NCI-H187 treated with DMSO at 0.1 percent for 48 hours (cell line): ENCODE measurements at places on chromosomes 3 and 15.

- DNase-seq: no peak
Observed at GRCh38 chr3:71309342-71309741, 274.2 kb downstream of the FOXP1 start.

DNA sequence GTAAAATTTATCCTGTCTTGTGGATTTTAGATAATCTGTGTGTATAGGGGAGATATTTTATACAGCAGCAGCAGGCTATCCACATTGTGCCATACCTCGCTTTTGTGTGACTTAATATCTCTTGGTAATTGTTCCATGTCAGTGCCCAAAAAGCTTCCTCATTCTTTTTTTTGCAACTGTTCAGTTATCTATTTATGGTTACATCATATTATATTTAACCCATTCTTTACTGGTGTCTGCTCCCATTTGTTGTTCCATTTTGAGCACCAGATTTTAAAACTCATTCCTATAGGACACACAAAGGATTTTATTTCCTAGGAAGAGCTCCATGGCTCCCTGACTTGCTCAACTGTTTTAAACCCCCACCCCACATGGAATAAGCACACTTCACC, 86.3 kb upstream of the RASGRP1 start:
- no peak for DNase-seq

GRCh38 chr3:187044206-187044605, 95.1 kb downstream of the RPL39L start:
- no peak for DNase-seq

DNA sequence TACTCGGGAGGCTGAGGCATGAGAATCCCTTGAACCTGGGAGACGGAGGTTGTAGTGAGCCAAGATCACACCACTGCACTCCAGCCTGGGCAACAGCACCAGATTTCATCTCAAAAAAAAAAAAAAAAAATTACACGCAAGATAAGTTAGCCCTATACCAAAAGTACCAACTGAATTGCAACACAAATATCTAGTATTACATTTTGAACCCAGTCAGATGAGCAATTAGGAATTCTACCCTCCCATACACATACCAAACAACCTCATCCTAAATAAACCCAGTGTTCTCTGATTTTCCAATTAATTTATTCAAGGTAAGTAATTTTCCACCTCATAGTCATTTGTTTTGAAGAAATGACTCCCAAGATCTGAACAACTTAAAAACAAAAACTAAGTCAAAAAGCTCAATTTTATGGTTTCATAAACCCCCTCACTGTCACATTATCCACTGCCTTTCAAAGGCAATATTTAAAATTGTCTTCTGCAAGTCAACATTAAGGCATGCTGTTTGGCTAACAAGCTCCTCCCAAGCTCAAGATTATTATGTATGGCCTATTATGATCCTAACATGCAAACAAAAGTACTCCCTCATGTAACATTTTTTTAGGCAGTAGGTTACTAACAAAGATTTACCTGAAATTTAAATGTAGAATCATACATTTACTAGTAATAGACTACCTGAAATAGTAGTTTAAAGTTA, 4.5 kb downstream of the RAF1 start:
- DNase-seq: no peak

DNA sequence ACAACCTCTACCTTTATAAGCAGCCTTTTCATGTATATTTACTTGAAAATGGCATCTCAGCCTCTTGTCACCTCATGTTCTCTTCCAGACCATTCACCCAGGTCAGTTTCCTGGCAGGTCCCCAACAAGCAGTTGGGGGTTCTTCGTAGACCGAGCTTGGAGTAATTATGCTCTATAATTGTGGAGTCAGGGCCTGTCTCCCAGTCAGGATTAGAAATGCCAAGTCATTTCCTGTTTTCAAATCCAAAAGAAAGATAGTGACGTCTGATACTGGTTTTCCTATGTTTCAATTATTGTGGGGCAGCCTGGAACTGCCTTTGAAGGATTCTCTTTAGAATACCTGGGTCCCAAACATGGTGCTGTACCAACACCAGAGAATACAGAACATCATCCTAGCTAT, 430.6 kb downstream of the MECOM start:
- DNase-seq: no peak

DNA sequence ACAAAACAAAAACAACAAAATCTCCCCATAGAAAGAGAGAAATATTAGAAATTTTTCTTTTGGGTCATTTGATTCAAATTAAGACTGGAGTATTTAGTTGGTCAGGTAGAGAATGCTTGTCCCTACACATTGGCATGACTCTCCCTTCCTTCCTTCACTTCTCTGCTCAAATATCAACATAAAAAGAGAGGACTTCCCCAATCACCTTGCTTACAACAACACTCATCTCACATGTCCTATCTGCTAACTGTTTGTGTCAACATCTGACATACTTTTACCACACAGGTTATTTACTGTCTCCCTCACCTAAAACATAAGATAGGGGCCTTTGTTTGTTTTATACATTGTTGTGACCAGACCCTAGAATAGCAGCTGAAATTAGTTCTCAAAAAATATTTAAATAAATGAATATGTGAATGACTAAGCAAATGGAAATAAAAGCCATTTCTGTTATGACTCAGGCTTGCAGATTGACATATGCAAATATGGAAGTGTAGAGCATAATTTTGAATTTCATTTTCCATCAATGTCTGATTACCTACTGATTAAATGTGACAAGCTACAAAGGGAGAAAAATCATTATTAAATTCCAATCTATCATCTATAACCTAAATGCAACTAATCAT, 304.8 kb downstream of the CTNNB1 start:
- DNase-seq: no peak

GRCh38 chr15:46251903-46252302, 617.1 kb downstream of the SQOR start:
- no peak for DNase-seq

DNA sequence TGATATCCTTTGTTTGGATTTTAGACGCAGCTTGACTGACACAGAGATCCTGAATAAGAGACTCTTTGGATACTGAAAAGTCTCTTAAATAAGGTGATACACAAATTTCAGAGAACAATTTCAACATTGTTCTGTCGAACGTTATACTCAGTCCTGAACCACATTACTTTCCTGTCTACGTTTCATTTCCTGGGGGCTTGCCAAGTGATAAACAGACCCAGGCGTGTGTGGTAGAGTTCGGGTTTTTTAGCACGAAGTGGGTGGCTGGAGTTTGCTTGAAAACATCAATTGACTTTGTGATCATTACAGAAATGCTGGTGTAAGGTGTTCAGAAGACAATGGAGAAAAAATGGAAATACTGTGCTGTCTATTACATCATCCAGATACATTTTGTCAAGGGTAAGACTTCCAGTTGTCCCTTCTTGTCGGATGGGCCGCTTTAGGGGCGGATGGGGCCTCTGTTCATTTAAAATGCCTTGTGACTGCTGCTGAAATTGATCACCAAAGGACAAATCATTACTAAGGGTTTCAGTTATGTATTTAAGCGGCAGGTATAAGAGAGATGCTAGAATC, at the start of gene CD96:
Gene CD96 (plus strand): TSS at position 287 of the 573 bp plus-strand sequence. CDS start 52 bp downstream, at position 339.
- no peak for DNase-seq

DNA sequence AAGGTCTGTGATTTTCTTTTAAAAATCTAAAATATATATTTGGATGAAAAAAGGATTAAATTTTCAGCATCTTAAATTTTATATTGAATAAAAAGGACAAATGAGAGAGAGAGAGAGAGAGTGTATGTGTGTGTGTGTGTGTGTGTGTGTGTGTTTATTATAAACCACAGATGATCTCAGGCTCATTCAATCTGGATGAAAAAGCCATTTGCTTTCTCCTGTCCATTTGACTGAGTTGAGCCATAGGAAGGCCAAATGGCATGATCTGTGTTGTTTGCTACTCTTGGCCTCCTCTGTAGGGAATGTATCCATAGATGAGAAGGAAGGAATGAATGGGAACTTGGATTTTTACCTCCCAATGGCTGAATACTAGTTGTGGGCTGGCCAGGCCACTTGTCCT, 92.5 kb upstream of the MEX3B start:
- DNase-seq: no peak

DNA sequence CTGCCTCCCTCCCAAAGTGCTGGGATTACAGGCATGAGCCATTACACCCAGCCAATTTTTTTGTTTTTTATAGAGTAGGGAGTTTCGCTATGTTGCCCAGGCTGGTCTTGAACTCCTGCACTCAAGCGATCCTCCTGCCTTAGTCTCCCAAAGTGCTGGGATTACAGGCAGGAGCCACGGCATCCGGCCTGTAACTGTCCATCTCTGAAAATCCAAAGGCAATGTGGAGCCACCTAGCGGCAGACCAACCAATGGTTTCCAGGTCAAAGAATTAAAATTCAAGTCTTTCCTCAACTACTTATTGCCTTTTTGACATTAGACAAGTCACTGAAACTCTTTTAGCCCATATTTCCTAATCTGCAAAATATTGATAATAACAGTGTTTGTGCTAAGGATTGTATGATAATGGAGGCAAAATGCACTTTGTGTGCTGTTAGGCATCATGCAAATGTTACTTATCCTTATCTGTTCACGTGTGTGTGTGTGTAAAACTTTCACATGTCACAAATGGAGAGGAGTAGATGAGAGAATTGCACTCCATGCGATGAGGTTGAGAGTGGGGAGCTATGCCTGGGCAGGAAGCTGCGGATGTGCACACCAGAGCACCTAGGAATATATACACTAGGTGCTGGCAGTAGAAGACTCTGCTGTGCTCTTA, 48.7 kb downstream of the COL8A1 start:
- DNase-seq: no peak

DNA sequence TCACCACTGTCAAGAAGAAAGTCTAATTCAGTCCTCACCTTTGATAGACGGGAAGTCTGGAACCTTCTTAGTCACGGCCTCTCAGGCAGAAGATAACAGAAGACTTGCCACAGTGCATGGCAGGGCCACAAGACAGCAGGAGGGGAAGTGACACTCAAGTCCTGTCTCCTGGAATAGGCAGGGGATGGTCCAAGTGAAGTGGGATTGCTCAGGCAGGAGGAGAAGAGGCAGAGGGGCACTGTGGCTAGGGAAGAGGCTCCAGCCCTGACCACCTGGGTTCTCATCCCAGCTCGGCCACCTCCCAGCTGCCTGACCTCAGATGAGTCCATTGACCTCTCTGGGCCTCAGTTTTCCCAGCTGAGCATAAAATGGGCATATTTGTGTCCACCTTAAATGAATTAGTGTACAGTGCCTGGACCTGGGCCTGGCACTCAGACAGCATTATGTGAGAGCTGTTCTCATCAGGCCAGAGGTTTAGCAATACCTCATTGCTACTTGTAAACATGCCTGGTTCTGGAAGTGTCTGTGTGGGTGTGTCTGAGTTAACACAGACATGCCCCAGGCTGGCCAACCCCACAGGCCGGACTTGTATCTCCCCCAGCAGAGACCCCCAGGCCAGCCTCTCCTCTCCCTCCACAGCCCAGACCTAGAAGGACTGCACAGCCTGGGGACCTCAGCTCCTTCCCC, 11.5 kb upstream of the PCSK6 start:
- DNase-seq: no peak

GRCh38 chr15:61087573-61087972, 141.5 kb downstream of the RORA start:
- no peak for DNase-seq

GRCh38 chr3:48739955-48740823, 23.2 kb upstream of the IP6K2 start:
- DNase-seq: no peak

- no peak for DNase-seq
Observed at GRCh38 chr15:89072277-89072869, 15.9 kb upstream of the ABHD2 start.

- DNase-seq: no peak
Observed at GRCh38 chr15:91942720-91943394, 89.3 kb downstream of the SLCO3A1 start.

- DNase-seq: no peak
Observed at GRCh38 chr3:181735911-181736310, 24.2 kb downstream of the SOX2 start.

DNA sequence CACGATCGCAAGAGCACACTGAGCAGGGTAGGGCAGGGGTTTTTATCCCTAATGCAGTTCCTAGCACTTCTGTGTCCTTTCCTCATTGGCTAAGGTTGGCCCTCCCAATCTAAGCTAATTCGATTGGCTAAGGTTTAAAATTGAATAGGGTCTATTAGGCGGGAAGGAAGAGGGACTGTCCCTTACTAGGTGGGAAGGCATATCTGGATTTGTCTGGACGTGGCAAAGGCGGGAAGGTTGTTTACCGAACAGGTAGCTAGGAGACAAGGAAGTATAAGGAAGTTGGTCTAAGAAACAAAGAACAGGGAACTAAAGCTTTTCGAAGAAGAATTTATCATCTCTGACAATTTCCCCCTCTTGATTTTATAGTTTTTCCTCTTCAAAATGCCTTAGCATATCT, 24.8 kb upstream of the ATG7 start:
- no peak for DNase-seq

GRCh38 chr15:38201714-38202113, 50.9 kb upstream of the SPRED1 start:
- DNase-seq: no peak

DNA sequence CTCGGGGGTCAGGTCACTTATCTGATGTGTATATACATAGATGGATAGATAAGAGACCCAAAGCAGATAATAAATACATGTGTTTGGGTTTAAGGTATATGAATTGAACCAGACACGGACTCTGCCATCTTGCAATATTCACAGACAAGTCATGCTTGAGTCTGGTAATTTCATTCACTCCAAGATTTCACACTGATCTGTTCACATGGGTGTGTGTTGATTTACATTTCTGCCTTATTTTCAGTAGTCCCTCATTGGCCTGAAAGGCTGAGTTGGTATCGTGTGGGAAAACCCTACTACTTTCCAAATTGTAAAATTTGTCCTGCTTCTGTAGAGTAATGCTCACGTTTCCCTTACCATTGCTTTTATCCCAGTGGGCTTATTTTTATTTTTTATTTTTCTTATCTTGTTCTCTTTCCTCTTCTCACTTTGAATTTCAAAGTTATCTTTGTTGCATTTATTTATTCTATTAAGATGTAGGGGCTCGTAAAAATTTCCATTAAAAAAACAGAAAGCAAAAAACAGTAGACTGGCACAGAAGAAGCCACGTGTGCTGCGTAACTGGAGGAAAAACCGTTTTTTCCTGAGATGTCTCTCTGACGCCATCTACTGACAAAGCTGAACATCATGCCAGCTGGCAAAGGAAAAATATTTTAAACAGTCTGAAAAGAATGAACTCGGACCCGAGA, 10.8 kb upstream of the MFSD1 start:
- DNase-seq: peak; percentile 8

GRCh38 chr15:97525809-97526208, 434.7 kb upstream of the ARRDC4 start:
- no peak for DNase-seq

- DNase-seq: no peak
Observed at GRCh38 chr3:59563966-59564365, 514.1 kb upstream of the CFAP20DC start.

DNA sequence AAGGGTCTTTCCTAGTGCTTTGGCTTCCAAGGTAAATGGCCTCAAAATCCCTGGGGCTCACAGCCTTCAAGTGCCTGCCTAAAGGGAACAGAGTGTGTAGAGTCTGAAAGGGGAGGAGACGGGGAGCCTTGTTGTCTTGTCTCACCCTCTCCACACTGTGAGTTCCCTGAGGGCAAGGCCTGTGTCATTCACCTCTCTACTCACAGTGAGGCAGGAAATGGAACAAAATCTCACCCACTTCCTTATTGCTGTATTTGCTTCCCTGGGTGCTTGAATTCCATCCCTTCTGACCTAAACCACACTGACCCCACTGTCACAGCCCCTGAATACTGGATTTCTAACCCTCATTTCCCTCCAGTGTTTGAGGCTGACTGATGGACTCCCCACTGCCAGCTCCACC, 197.5 kb downstream of the EPHB1 start:
- no peak for DNase-seq

- no peak for DNase-seq
Observed at GRCh38 chr3:143249014-143249413, 129.4 kb downstream of the CHST2 start.
